ENCODE measurements at places on chromosomes 2 and 18. TPM values are rescaled to one million over a fixed set of nuclear protein-coding genes. Genes with fewer than 3 reads are reported as not detected.

Gene PLB1
- 0.95 TPM for polyA plus RNA-seq

- DNase-seq: peak; percentile 34
These were observed 215.0 kb downstream of the MYCN start for GRCh38 chr2:16155366-16155765.

Gene ABCG5
- polyA plus RNA-seq: not detected

DNA sequence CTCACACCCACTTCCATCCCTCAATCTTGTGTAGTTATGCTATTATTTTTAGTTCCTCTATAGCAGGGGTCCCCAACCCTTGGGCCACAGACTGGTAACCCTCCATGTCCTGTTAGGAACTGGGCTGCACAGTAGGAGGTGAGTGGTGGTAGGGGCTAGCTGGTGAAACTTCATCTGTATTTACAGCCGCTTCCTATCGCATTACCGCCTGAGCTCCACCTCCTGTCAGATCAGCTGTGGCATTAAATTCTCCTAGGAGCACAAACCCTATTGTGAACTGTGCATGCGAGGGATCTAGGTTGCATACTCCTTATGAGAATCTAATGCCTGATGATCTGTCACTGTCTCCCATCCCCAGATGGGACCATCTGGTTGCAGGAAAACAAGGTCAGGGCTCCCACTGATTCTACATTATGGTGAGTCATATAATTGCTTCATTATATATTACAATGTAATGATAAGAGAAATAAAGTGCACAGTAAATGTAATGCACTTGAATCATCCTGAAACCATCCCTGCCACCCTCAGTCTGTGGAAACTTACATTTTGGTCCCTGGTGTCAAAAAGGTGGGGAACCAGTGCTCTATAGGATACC is 1.6 kb upstream of the RAB11FIP5 start:
- no peak for DNase-seq

DNA sequence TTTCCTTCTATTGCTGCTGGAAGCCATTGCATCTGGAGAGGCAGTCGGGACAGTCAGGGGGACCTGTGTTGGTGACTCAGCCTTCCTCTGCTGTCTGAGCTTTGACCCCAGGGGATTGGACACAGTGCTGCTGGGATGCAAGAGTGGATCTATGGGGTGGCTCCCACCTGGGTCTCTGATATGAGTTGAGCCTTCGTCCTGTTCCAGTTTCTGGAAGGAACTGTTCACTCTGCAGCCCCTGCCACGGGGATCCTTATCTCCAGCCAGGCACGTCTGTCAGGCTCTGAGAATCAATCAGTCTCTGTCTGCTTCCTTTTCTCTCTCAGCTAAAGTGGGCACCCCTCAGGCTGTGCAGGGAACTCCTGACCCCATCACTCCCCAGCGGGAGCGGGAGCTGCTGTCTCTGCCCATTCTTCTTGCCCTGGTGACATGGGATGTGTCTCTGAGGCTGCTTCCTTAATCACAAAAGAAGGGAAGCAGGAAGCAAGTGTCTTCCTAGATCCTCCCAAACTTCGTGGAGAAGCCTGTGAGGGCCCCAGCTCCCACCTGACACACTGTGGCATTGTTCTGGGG is 51.7 kb downstream of the ARHGAP28 start:
- no peak for DNase-seq

Gene NABP1
- 9.6 TPM for polyA plus RNA-seq

DNA sequence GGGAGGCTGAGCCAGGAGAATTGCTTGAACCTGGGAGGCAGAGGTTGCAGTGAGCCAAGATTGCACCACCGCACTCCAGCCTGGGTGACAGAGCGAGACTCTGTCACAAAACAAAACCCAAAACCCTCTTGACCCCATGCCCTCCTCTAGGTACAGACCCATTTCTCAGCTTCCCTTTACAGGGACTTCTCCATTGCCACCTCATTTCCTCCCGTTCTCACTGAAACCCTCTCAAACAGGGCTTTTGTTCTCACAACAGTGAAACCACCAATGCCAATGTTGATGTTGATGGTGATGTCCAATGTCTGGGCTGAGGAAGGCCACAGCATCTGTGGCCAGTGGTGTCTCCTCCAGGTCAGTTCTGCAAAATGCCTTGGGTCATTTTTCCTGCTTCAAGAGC is 69.0 kb upstream of the ZCCHC2 start:
- DNase-seq: no peak

- DNase-seq: no peak
These were observed 277.5 kb upstream of the ZSWIM2 start for GRCh38 chr2:187126247-187127005.

GRCh38 chr18:34643989-34644388 is 66.1 kb upstream of the DTNA start:
- DNase-seq: no peak

DNA sequence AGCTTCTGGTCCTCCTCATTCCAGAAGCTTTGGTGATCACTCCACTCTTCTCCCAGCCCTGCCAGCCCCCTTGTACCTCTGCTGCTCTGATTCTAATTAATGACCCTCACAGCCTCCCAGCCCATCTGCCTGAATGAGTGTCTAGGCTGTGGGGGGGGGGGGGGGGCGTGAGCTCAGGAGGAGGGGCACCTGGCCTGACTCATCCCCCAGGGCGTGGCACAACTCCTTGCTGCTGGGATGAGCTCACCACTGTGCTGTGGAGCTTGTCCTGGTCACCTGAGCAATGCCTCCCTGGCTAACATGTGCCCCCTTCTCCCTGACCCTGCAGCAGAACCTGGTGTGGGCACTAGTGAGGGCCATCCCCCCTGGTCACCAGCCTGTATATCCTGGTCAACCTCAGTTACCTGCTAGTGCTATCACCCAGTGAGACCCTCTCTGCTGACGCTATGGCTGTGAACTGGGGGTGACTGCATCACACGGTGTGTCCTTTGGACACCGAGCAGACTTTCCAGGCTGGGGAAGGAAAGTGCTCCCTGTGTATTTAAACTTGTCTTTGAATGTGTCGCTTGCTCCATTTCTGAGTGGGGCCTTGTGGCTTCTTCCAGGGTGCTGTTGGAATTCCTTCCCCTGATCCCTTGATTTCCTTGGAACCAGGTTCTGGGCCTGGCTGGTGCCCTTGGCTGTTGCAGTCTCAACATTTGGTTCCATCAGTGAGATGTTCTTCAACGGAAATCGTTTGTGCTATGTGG is 41.5 kb upstream of the PUM2 start:
- DNase-seq: no peak

- no peak for DNase-seq
These were observed 346.2 kb upstream of the MEX3C start for GRCh38 chr18:51543658-51544155.

DNA sequence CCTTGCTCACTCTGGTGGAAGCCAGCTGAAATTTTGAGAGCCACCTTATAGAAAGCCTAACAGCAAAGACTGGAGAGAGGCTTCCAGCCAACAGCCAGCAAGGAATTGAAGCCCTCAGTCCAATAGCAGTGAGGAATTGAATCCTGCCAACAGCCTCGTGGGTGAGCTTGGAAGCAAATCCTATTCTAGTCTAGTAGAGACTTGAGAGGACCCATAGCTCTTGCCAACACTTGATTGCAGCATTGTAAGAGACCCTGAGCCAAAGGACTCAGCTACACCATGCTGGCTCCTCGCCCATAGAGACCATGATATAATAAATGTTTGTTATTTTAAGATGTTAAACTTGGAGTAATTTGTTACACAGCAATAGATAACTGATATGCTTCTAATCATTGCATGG is 403.0 kb upstream of the TNP1 start:
- no peak for DNase-seq

DNA sequence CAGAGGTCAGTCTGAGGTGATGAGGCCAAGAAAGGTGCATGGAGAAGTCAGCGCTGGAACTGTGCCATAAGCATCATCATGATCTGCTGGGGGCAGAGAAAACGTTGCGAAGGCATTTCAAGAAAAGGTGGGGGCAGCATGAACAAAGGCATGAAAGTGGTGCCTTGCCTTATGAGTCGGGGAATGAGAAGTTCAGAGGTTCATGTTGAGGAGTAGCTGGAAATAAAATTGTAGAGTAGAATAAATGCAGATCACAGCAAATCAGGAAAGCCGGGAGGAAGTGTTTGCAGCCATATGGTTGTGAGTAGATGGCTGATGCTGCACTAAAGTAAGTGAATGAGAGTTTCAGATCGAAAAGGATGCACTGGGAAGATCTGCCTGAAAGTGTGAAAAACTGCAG is 72.1 kb upstream of the ARL5A start:
- DNase-seq: no peak

DNA sequence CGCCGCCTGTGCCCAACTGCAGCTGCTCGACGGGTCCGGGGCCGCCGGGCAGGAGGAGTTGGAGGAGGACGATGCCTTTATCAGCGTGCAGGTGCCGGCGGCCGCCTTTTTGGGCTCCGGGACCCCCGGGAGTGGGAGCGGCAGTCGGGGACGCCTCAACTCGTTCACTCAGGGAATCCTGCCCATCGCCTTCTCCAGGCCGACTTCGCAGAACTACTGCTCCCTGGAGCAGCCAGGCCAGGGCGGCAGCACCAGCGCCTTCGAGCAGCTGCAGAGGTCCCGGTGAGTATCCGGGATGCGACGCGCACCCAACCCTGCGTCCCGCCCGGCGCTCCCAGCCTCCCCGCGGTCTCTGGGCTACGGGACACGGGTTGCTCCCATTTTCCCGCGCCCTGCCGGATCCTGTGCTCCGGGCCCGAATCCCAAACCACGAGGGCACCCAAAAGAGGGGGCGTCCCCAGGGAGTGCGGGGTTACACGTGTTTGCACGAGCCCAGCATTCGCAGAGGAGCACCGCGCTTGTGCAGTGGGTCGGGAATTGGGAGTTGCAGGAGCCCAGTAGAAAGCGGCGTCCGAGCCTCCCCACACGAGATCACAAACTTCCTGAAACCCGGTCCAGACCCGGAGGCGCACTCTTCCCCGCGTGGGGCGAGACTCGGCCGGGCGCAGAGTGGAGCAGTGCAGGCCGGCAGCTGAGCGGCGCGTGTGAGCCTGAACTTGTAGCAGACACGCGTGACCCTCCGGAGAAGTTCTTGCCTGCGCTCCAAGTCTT is 1.2 kb downstream of the CABLES1 start:
- peak; percentile 90 for DNase-seq

Gene YES1
- 12.6 TPM for polyA plus RNA-seq

Gene LRRC30
- not detected for polyA plus RNA-seq

- peak; percentile 98 for DNase-seq
These were observed at the start of gene POU3F3 for GRCh38 chr2:104853534-104854497. Gene POU3F3 (plus strand): TSS chr2:104854115. CDS start chr2:104855511, 1,396 bp downstream.

DNA sequence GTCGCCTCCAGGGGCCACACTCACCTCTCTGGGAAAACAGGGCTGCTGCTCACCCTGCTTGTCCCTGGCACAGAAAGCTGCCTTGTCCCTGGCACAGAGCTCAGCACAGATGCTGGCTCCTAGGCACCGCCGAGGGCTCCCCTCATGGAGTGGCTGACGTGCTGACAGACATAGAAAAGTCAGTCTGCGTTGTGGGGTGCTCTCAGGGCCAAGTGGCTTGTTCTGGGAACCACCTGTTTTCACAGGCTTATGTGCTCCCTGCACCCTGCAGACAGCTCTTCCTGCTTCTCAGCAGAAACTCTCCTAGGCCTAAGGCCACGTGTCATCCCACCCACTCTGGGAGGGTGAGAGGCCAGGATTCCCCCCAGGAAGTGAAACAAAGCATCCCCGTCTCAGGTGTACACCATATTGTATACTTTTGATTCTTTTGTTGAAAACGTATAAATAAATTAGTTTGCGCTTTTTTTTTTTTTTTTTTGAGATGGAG is 84.7 kb upstream of the TMEM200C start:
- no peak for DNase-seq

Gene CXCR4
- 9.5 TPM for polyA plus RNA-seq

- DNase-seq: no peak
These were observed 650 bp downstream of the CCBE1 start for GRCh38 chr18:59696311-59697235.

- DNase-seq: no peak
These were observed 257.7 kb upstream of the UBE2E3 start for GRCh38 chr2:180722551-180723239.

GRCh38 chr2:84442888-84443287 is 16.2 kb downstream of the SUCLG1 start:
- DNase-seq: no peak

- DNase-seq: peak; percentile 40
These were observed 116.9 kb downstream of the SMAD7 start for GRCh38 chr18:48833701-48834412.

- DNase-seq: no peak
These were observed 106.2 kb upstream of the BZW1 start for GRCh38 chr2:200705305-200706041.

Gene PFN4
- polyA plus RNA-seq: 2.1 TPM

GRCh38 chr2:138779781-138780445 is at the start of gene NXPH2:
Gene NXPH2 (minus strand): TSS chr2:138780390. CDS start chr2:138780241, 149 bp downstream.
- peak; percentile 55 for DNase-seq

- no peak for DNase-seq
These were observed 403.1 kb downstream of the IRS1 start for GRCh38 chr2:226396541-226396940.

Gene ADD2
- polyA plus RNA-seq: not detected
